RPMI7951 (cell line): ENCODE measurements at places on chromosomes 4 and X. TPM values are rescaled to one million over a fixed set of nuclear protein-coding genes. Genes with fewer than 3 reads are reported as not detected.

TEX13C gene
- total RNA-seq = under 0.01 TPM in 1 of 2 replicates, not detected in the other

ITGB1BP2 gene
- 0.96 and 0.98 TPM in 2 replicates for total RNA-seq

TLR3 gene
- total RNA-seq = 4.9 and 7.0 TPM in 2 replicates

- DNase-seq = no peak
Measured at GRCh38 chr4:7096236-7096635, 28.4 kb upstream of the GRPEL1 start.

DNA sequence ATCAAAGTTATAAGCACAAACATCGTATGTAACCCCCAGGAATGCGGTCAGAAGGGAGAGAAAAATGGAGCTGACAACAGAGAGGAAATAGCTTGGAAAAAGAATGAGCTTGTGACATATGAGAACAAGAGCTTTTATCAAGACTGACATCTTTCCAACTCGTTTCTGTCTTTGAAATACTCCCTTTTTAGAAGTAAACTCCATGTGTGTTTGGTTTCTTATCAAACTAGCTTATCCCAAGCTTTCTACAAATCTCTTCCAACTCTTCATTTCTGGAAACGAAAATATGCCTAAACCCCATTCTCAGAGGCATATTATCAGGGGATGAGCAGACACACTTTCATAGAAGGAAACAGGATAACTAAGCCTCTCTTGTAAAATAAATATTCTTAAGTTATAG is 235.4 kb downstream of the NAF1 start:
- no peak for DNase-seq

- DNase-seq = peak; percentile 14
Measured at GRCh38 chrX:68508799-68509198, 9.9 kb downstream of the YIPF6 start.

DNA sequence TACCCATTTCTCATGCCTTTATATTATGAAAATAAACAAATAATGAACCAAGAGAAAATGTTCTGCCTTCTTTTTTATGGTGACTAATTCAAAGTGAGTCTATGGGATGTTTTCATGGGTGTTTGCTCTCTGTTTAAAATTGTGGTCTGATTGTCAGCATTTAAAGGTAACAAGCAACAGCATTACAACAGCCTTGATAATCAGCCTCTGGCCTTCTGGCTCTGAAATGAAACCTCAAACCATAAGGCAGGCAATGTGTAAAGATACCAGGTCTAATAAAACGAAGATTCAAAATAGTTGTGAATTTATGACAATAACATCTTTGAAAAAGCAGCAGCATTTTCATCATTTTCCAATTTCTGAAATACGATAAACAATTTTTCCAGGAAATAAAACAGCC is 63.7 kb downstream of the FAM13A start:
- no peak for DNase-seq

DNA sequence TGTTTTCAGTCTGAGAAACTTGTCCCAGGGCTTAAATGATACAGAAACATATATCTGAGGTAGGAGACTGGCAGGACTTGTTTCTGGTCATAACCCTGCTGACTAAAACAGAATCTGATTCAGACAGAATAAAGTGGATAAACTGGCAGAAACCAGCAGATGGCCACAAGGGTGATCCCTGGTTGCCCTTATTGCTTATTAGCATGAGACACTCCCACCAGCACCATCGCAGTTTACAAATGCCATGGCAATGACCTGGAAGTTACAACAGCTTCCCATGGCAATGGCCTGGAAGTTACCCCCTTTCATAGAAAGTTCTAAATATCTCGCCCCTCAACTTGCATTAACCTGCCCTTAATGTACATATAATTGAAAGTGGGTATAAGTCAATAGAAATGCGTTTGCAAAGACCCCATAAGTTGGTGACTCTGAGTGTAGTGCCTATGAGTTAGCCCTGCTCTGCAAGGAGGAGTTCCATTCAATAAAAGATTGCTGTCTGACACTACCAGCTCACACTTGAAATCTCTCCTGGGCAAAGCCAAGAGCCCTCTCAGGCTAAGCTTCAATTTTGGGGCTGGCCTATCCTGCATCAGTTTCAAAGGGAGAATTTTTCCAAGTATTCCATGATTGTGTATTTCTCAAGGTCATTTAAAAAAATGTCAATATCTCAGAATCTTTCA is 52.9 kb upstream of the PAGE5 start:
- peak; percentile 14 for DNase-seq
